Epithelial cell of prostate (primary cell): ENCODE measurements at places on chromosomes 13 and 19.

DNA sequence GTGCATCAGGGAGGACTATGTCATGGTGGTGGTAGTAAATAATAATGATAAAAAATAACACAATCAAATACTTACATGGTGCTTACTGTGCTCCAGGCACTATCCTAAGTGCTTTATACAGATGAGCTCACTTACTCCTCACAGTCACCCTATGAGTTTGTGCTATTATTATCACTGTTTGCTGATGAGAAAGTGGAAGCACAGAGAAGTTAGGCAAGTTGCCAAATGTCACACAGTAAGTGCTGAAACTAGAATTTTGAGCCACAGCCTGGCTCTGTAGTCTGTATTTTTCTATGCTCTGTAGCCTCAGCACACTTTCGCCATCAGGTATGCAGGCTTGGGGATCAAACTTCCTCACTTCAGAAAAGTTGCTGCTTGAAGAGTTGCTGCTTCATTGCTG, 46.6 kb downstream of the HTR2A start:
- no peak for DNase-seq

- DNase-seq = no peak
These were observed 67.1 kb downstream of the LRCH1 start for GRCh38 chr13:46620029-46620428.

DNA sequence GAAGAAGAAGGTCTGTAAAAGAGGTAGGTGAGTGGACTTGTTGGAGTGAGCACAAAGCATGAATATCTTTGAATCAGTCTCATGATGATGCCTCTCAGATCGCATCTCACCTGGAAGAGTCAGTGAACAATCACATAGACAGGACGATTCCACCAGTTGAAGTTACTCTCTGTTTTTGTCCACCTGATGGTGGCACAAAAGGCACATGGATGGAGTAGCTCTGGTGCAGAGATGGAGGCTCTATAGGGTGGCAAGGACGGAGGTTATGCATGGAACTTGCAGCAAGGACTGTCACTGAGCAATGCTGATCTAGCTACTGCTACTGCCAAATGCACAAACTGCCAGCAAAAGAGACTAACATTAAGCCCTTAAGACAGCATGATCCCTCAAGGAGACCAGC, 10.3 kb upstream of the MYCBP2 start:
- DNase-seq = no peak

GRCh38 chr19:525857-526419, 5.6 kb upstream of the CDC34 start:
- DNase-seq = no peak

GRCh38 chr13:112746044-112746443, 56.2 kb downstream of the ATP11A start:
- DNase-seq = no peak

GRCh38 chr19:31347828-31348392, 1.3 kb downstream of the TSHZ3 start:
- DNase-seq = no peak

DNA sequence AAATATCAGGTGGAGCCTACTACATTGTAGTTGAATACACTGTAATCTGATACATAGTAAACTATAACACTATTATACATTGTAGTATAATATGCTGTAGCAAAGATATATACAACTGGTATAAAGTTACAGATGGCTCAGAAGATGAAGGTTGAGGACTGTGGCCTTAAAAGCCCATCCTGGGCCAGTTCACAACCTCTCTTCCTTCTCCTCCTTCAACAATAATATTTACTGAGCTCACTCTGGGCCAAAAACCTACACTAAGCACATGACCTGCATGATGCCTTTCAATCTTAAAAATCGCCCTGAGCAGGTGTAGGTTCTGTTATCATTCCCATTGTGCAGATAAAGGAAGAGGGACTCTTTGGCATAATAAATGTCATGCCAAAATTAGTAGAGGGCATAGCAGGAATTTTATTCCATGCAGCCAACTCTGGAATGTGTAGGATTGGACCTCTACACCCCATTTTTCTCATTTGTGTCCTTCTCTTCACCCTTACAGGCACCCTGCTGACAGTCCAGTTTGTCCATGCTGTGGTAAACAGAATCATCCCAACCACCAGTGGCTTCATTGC, 14.6 kb upstream of the SIN3B start:
- DNase-seq = no peak

- no peak for DNase-seq
These were observed 35.4 kb upstream of the MCF2L start for GRCh38 chr13:112933649-112934048.

- DNase-seq = no peak
These were observed 322.3 kb downstream of the DLEU7 start for GRCh38 chr13:50521006-50521830.

GRCh38 chr13:73715114-73715910, 418.9 kb downstream of the KLF12 start:
- DNase-seq = no peak

DNA sequence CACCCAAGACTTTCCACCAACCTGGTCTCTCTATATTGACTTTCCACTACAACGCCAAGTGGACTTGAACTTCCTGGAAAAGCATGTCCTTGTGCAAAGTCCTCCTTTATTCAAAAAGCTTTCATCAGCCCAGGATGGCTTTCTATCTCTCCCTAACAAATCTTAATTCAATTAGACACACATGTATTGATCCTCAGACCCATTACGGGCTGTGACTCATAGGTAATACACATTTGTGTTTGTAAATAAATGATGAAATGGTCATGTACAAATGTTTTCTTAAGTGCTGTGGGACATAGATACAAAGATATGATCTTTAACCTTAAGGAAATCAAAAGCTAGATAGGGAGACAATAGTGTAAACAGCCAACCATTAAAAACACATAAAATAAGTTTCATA, 1189.7 kb downstream of the EFNB2 start:
- no peak for DNase-seq

DNA sequence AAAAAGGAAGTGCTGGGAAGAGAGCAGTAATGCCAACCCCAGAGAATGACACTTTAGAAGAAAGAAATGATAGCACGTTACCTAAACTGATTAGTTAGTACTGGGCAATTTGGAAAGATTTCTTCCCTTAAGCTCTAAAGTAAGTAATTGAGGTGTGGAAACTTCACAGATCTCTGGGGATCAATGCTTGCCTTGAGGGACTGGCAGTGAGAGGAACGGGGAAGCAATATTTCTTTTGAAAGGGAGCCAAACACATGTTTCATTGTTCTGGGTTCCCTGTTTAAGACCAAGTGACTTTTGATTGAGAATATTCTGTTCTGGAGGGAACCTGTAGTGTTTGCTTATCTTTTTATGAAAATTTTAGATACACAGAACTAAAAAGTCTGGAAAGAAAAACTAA, 190.5 kb downstream of the NDFIP2 start:
- DNase-seq = no peak

DNA sequence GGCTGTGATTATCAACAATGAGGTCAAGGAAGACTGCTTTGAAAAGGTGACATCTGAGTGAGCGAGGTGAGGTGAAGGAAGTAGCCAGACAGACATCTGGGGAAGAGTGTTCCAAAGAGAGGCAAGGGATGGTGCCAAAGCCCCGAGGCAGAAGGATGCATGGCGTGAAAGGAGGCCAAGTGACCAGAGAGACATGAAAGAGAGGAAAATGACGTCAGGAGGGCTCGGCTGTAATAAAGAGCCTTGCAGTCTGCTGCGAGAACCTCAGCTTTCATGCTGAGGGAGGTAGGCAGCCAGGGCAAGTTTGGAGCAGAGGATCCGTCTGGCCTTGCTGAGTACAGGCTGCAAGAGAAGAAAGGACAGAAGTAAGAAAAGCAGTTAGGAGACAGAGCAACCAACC, 50.8 kb downstream of the FOXO1 start:
- DNase-seq = no peak

DNA sequence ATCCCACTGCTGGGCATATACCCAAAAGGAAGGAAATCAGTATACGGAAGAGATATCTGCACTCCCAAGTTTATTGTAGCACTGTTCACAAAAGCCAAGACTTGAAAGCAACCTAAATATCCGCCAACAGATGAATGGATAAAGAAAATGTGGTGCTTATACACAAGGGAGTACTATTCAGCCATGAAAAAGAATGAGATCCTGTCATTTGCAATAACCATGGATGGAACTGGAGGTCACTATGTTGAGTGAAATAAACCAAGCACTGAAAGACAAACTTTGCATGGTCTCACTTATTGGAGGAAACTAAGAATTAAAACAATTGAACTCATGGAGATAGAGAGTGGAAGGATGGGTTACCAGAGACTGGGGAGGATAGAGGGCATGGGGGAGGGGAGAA, 6.5 kb upstream of the SIGLEC14 start:
- DNase-seq = no peak

GRCh38 chr19:18421371-18421959, 2.3 kb downstream of the SSBP4 start:
- no peak for DNase-seq

DNA sequence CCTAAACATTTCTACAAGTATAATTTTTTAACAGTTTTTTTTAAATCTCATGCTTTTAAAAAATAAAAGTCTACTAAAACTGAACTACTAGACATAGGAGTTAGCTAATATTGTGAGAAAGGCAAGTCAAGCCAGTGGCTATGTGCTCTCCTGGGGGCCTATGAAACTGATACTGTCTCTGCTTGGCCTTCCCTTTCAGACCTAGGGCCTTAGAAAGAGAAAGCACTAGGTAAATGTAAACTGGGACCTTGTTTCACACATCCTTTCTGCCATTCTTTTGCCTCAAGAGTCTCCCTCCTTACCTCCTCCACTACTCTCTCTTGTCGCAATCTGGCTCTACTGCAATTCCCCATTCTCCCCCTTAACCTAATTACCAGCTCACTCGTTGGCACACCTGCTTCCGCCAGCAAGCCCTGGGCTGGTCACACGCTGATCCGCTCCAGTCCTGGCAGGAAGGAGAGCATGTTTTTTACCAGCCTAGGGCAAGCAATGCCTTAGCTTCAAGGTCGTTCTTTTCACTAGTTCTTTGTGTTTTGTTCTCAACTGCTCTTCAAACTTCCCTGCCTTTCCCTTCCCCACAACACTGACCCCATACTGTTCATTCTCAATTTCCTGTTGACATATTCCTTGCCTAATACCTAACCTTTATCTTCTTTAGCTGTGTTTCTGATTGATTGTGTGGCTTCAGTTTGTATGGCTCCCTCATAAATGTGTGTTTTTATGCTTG, 23.1 kb downstream of the TBC1D4 start:
- DNase-seq = no peak

GRCh38 chr19:39321117-39321831, 611 bp upstream of the LRFN1 start:
- DNase-seq = no peak

- no peak for DNase-seq
These were observed 84.0 kb upstream of the MTIF3 start for GRCh38 chr13:27534108-27534980.

- DNase-seq = no peak
These were observed 20.3 kb downstream of the C19orf81 start for GRCh38 chr19:50669302-50670101.

DNA sequence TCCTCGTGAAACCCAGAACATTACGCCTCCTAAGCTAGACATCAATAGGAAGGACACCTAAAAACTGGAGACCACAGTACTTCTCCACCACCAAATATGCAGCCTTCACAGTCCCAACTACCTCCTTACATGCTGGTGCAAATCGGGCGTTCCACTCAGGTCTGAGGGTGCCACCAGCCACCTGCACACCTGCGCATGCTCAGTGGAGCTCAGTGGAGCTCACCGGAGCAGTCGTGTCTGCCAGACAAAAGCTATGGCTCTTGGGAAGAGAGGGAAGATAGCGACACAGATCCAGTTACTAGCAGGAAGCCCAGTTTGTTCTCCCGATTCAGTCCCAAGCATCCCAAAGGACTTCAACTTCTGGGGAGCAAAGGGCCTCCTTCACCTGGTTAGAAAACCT, 237.1 kb downstream of the TSHZ3 start:
- no peak for DNase-seq

DNA sequence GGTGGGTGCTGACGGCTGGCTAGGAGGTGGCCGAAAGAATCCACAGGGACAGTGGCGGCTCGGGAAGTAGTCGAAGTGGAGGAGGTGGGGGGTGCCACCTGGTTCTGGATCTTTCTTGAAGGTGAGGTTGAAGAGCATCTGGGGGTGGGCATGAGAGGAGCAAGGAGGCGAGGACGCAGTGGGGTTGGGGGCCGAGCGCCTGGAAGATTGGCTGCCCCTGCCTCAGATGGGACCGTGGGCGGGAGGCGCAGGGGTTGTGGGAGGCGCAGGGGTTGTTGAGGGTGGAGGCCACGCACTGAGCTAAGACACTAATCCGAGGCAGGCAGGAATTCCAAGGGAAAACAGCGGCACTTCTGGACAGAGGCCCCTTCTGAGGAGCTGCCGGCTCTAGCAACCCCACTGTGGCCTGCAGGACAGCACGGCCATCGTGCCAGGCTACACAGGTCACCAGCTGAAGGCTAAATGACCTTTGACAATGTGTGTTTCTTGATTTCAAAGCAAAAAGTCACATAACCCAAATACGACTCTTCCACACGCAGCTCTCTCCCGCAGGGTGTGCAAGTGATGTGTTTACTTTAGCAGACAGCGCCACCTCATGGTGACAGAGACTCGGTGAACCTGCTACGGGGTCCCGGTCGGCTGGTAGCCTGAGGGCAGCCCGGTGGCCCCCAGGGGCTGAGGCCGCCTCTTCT, 44.1 kb upstream of the RANBP3 start:
- DNase-seq = no peak

- no peak for DNase-seq
These were observed 30.8 kb upstream of the LRCH1 start for GRCh38 chr13:46521921-46522747.

DNA sequence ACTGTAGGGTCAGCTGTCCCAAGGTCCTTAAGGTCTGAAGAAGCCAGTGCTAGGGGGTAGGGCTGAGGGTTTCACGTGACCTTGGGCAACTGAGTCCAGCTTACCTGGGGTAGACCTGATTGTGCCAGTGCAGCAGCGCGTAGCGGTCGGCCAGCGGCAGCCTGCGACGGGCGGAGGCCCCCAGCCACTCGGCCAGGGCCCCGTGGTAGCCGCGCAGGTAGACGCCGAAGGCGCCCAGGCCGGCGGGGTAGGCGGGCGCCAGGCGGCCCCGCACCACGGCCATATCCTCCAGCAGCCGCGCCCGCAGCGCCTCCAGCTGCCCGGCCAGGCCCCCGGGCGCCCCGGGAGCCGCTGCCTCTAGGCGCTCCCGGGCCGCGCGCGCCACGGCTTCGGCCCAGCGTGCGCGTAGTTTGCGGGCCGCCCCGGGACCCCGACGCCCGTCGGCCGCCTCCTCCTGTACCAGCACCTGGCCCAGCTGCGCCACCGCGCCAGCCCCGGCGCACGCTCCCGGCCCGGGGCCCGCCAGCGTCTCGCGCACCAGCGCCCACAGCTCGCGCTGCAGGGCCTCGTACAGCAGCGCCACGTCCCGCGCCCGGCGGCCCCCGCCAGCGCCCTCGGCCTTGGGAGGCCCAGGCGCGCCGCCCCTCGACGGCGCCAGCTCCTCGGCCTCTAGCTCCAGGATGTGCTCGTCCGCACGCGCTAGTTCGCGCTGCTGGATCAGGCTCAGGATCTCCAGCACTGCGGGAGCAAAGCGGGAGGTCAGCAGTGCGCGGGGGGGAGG, 10.9 kb downstream of the EXOC3L2 start:
- DNase-seq = no peak
